ENCODE measurements at places on chromosomes 12 and 14.
A peak's percentile ranks its signal among the peaks of the same experiment; 100 is the strongest.

DNA sequence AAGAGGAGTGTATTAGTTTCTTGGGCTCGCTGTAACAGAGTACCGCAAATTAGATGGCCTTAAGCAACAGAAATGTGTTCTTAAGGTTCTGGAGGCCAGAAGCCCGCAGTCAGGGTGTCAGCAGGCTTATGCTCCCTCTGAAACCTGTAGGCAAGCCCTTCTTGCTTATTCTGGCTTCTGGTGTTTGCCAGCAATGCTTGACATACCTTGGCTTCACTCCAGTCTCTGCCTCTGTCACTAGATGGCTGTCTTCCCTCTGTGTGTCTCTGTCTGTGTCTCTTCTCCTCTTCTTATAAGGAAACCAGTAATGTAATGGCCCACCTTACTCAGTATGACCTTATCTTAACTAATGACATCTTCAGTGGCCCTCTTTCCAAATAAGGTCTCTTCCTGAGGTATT is 85.1 kb downstream of the DERA start:
- DNase-seq, result no peak

- no peak for DNase-seq
Measured at GRCh38 chr12:76704693-76705092, 59.2 kb upstream of the ZDHHC17 start.

GRCh38 chr14:99681101-99681831 is 2.8 kb upstream of the CYP46A1 start:
- DNase-seq, result no peak

DNA sequence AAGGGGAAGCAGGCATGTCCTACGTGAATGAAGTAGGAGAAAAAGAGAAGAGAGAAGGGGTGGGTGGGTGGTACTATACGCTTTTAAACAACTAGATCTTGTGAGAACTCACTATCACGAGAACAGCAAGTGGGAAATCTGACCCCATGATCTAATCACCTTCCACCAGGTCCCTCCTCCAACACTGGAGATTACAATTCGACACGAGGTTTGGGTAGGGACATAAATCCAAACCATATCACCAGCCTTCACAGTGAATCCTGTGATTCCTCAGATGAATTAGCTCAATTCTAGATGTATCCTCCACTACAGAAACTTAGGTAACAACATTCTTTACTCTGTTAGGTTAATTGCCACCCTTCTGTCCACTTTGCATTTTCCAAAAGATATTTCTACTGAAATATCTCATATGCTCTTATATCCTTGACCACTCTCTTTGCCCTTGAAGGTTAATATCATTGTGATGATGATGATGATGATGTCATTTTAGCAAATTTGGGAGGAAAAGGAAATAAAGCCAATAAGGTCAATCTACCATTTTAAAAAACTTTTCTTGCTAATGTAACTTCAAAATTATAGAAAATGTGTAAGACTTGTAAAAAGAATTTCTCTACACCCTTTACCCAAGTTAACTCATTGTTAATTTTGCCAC is 23.2 kb upstream of the CCNT1 start:
- DNase-seq, result no peak

GRCh38 chr12:120468821-120469449 is 613 bp downstream of the SRSF9 start:
- DNase-seq, result peak; percentile 41

- DNase-seq, result no peak
Measured at GRCh38 chr12:108589840-108590229, 8.0 kb downstream of the TMEM119 start.

GRCh38 chr12:116113398-116114130 is 163.9 kb downstream of the MED13L start:
- no peak for DNase-seq

GRCh38 chr14:61524211-61524806 is 171.0 kb upstream of the HIF1A start:
- DNase-seq, result no peak

DNA sequence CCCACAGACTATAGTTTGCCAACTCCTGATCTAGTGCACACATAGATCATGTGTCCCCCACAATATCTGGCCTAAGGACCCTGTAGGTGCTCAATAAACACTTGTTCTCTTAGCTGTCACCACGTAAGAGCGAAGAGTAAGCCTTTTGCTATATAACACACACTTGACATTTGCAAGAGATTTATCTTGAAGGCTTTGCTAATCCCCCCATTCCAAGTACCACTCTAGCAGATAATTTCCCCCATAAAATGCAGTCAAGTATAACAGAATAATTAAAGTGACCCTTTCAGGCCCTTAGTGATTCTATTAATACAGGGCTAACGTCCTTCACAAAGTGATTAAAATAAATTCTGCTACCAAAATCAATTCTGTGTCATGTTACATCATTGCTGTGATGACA is 87.5 kb downstream of the PLXNC1 start:
- DNase-seq, result no peak

GRCh38 chr14:65832431-65833266 is 420.1 kb downstream of the FUT8 start:
- DNase-seq, result no peak

DNA sequence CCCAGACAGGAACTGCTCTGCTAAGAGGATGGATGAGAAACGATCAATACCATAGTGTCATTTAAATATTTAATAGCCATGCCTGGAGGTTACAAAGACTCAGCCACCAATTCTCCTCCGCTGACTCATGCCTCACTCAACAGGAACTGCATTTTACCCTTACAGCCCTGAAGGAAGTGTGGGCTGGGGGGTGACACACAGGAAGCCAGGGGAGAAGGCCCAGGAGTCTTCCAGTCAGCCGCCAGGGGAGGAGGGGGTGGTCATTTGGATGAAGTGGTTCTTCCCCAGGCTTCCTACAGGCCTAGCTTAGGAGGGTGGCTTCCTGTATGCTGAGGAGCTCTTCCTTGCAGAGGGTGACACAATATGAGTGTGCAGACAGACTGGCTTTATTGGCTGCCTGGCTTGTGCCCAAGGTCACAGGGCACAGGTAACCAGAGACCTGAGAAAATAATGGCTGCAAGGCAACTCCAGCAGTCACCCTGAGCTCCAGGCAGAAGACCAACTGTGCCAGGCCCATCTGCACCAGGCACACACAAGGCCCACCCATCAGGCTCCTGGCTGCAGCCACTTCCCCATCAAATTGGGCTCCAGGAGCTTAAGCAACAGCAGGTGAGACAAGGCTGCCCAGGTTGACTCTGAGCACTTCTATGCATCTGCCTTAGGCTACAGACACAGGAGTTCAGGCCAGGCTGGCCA is 30.6 kb upstream of the RPLP0 start:
- DNase-seq, result peak; percentile 65

DNA sequence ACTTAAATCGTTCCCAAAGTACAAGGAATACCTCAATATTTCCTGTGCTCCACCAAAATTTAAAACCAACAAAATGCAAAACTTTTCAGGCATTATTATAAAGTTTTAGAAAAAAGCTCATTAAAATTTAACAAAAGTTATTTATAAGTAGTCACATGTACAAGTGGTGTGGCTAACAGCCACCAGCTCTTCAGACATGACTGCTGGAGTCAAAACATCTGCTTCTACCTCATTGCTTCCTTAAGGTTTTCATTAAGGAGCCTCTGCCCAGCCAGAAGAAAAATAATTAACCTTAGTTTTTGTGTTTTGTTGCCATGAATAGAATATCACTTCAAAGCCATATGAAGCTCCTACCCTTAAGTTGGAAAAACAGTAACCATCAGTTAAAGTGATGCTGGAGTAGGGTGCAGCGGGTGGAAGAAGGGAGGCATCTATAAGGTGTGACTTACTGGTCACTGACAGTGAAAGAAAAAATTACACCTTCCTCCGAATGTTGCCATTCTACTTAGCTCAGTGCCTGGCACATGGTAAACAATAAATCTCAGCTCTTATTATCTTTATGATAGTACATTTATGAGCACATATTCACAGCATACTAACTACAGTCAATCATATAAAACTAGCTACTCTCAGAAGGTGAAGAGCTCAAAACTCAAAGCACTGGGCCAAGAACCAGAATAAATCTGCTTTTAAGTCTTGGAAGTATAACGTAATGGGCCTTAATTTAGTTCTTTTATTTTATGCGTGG is 57.7 kb downstream of the GALC start:
- DNase-seq, result no peak

- no peak for DNase-seq
Measured at GRCh38 chr12:53480491-53481442, 18.5 kb downstream of the MAP3K12 start.

- DNase-seq, result no peak
Measured at GRCh38 chr12:96989916-96990315, 82.9 kb downstream of the NEDD1 start.

DNA sequence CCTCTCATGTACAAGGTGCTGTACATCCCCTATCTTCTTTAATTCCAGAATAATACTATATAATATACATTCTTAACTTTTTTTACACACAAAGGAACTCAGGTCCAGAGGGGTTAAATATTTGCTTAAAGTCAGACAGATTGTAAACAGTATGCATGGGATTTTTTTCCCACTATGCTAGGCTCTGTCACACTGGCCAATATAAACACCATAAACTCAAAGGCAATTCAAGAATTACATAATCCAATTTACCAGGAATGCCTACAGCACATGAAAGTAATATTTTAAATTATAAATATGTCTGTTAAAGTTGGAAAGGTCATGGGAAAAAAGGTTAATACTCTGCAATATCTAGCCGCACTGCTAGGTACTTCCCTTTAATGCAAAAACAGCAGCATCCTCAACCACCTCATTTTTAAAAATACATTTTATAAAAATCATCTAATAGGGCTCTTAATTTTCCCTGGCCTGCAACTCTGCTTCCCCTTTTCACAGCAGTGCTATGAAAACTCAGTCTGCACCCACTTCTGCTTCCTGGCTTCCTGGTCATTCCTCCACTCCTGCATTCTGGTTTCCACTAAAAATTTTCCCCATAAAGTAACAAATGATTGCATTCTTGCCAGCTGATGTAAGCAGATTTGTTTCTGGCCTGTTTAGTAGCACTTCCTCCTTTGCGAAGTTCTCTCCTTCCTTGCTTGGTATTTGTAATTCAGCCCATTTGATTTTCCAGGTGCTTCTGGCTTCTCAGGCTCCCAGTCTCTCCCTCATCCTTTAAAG is 128.1 kb downstream of the ITPR2 start:
- DNase-seq, result no peak

GRCh38 chr14:44041700-44042099 is 465.4 kb downstream of the FSCB start:
- no peak for DNase-seq

- DNase-seq, result no peak
Measured at GRCh38 chr14:87000081-87000480, 992.9 kb downstream of the GALC start.

DNA sequence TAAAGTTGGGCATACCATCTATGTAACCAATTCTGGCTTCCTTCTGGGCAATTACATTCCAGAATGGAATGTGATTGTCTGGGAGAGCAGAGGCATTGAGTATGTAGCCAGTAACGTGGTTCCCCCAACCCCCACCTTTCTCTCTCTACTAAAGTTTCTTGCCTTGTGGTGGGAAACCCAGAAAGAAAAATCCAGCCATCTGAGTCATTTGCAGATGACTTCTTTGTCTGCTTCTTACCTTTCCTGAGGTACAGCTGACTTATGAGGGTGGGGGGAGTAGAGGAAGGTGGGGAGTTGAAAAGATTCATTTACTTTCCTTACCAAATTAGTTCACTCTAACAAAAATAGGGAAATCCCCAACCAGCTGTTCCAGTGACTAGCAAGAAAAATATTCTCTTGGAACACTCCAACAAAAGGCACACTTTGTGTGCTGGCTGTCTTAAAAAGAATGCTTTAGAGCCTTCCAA is 112.1 kb upstream of the FRMD6 start:
- DNase-seq, result no peak

DNA sequence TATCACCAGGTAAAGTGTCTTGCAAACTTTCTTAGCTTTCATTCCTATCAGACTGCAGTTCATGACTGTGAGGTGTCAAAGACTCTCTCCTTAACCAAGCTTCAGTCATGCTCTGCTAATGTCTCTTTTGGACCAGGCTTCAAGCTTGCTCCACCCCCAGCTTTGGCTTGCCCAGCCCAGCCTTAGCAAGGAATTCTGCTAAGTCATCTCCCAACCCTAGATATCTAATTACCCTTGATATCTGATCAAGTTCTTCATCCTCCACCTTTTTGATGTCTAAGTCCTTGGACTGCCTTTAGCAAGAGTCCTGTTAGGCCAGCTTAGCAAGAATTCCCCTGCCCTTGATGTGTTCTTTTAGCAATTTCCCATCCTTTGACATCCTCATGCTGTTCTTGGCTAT is 108.9 kb upstream of the FGD4 start:
- DNase-seq, result no peak

- no peak for DNase-seq
Measured at GRCh38 chr12:52720365-52720886, 17.1 kb upstream of the KRT77 start.

- DNase-seq, result no peak
Measured at GRCh38 chr12:31989571-31990362, 30.6 kb downstream of the RESF1 start.

- no peak for DNase-seq
Measured at GRCh38 chr14:44896275-44897040, 65.3 kb downstream of the KLHL28 start.

GRCh38 chr14:103121846-103122584 is 1.2 kb upstream of the TNFAIP2 start:
- no peak for DNase-seq

- no peak for DNase-seq
Measured at GRCh38 chr12:31591380-31591901, 505 bp upstream of the DENND5B start.

DNA sequence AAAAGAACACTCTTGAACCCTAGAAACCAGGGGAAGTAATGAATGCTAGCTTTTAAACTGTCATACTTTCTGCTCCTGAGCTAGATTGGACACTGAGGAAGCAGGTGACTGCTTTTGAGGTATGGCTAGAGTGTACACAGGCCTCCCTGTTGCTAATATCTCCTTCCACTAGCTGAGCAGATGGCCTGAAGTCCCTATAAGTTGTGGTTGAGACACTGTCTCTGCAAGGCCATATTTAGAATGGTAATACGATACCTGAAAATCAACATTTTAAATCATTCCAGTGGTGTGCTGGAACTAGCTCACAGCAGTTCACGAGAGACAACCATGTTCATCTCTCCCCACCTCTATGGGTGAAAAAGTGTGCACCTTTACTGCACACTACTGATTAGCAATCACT is 46.4 kb upstream of the BMP4 start:
- DNase-seq, result no peak

- DNase-seq, result no peak
Measured at GRCh38 chr14:44405011-44405486, 102.0 kb downstream of the FSCB start.

GRCh38 chr12:49456131-49456679 is 82.6 kb upstream of the KCNH3 start:
- no peak for DNase-seq
